Upper lobe of left lung (tissue), 6 donors: ENCODE measurements at places on chromosomes 12 and 14. TPM values are rescaled to one million over a fixed set of nuclear protein-coding genes. Genes with fewer than 3 reads are reported as not detected.

SERPINA5 gene
- total RNA-seq = 1.2 TPM

GRCh38 chr14:95026851-95027463 is 130.4 kb downstream of the DICER1 start:
- DNase-seq = no peak
- H3K4me3 ChIP-seq = no peak overlapping the region
- H3K27ac ChIP-seq = no peak overlapping the region
- H3K27me3 ChIP-seq = no peaks in the 10 kb centered on the region
- H3K36me3 ChIP-seq = no peaks in the 10 kb centered on the region

DNA sequence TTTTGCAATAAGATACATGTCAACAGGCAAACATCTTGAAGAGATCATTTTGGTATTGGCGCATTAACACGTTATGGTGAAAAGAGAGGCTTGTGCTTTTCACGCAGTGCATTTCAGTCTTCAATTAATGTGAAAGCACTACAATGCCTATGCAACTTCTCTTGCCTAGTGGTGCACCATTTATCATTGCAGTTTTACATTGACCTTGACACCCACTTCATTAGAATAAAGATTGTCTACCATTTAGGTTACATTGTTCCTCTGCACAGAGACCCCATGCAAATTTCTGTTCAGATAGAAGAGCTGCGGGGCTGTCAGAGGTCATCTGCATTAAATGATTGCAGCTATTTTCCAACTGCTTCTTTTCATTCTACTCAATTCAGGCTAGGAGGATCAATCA is 212.2 kb upstream of the NPAS3 start:
- no peak overlapping the region for H3K27ac ChIP-seq
- H3K4me1 ChIP-seq = no peaks in the 10 kb centered on the region
- no peak overlapping the region for H3K4me3 ChIP-seq
- DNase-seq = no peak
- H3K27me3 ChIP-seq = no peaks in the 10 kb centered on the region

NTF3 gene
- 0.46 TPM for total RNA-seq

GRCh38 chr12:2578211-2578610 is 216.6 kb upstream of the FKBP4 start:
- H3K4me3 ChIP-seq = no peak overlapping the region
- no peaks in the 10 kb centered on the region for H3K36me3 ChIP-seq
- no peak for DNase-seq
- H3K4me1 ChIP-seq = peaks cover 6% of the 10 kb centered on the region

GRCh38 chr14:59320763-59321625 is 132.5 kb downstream of the DAAM1 start:
- peak overlapping the region; percentile 52 for H3K27ac ChIP-seq
- H3K4me1 ChIP-seq = peaks cover 26% of the 10 kb centered on the region
- H3K36me3 ChIP-seq = no peaks in the 10 kb centered on the region
- no peaks in the 10 kb centered on the region for H3K27me3 ChIP-seq
- DNase-seq = no peak

COL2A1 gene
- total RNA-seq = not detected

GRCh38 chr14:99755629-99756603 is 37.3 kb upstream of the EML1 start:
- H3K27ac ChIP-seq = peak overlapping the region; percentile 49
- no peaks in the 10 kb centered on the region for H3K36me3 ChIP-seq
- peak; percentile 90 for DNase-seq
- peaks cover 47% of the 10 kb centered on the region for H3K4me1 ChIP-seq

DNA sequence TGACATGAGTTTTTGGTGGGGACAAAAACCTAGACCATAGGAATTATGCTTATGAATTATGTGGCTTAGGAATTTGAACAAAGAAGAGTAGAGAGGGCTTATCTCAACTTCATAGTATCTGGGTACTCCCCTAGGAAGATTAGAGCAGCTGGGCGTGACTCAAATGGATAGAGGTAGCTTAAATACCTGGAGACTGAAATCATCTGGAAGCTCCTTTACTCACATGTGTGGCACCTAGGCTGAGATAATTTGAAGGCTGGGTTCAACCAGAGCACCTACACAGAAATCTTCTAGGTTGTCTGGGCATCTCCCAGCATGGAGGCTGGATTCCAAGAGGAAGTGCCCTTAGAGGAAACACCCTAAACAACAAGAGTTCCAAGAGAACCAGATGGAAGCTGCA is 393.9 kb downstream of the ADAMTS20 start:
- H3K27me3 ChIP-seq = no peaks in the 10 kb centered on the region
- no peaks in the 10 kb centered on the region for H3K4me1 ChIP-seq
- no peaks in the 10 kb centered on the region for H3K36me3 ChIP-seq
- no peak overlapping the region for H3K27ac ChIP-seq

DNA sequence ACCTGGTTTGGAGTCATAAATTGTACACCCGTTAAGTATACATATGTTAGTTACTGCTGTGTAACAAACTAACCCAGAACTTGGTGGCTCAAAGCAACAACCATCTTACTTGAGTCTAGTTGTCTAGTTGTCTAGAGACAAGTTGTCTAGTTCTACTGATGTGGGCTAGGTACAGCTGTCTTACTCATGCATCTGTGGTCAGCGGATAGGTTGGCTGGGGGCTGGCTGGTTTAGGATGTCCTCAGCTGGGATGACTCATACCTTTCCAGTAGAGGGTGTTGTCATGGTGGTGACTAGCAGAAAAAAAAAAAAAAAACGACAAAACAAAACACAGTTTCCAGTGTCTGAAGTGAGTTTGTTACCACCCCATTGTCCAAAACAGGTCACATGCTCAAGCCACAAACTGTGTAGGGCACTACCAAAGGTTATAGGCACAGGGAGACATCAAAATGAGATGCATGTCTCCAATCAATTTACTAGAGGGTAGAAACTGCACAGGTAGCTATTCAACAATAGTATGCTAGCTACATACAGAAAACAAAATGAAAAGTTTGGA is 680.3 kb downstream of the MED13L start:
- H3K36me3 ChIP-seq = no peaks in the 10 kb centered on the region
- no peak overlapping the region for H3K27ac ChIP-seq
- H3K27me3 ChIP-seq = no peaks in the 10 kb centered on the region
- DNase-seq = no peak
- no peak overlapping the region for H3K4me3 ChIP-seq
- H3K4me1 ChIP-seq = peaks cover 14% of the 10 kb centered on the region

DNA sequence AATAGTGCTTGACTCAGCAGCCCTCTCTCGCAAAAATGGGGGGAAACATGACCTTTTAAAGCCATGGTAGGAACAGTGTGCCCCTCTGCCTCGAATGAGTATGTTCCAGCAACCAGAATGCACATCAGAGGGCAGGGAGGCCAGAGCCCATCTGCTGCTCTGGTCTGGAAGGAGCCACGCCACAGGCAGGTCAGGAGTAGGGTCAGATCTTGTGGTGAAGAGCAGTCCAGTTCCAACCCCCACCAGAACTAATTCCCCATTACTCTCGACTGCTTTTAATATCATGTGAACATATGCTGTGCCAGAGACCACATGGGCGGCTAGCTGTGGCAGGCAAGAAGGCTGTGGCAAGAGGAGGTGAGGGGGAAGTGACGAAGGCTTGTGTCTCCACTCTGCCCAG is 34.6 kb upstream of the TMX1 start:
- H3K36me3 ChIP-seq = no peaks in the 10 kb centered on the region
- DNase-seq = no peak
- H3K27me3 ChIP-seq = no peaks in the 10 kb centered on the region

- no peak for DNase-seq
- H3K4me3 ChIP-seq = no peak overlapping the region
Observed at GRCh38 chr12:106331599-106331998, 25.9 kb upstream of the POLR3B start.

OR6C2 gene
- not detected for total RNA-seq

- H3K36me3 ChIP-seq = no peaks in the 10 kb centered on the region
- no peak for DNase-seq
- no peaks in the 10 kb centered on the region for H3K4me1 ChIP-seq
Observed at GRCh38 chr12:75196408-75196807, 13.2 kb downstream of the KCNC2 start.

DNA sequence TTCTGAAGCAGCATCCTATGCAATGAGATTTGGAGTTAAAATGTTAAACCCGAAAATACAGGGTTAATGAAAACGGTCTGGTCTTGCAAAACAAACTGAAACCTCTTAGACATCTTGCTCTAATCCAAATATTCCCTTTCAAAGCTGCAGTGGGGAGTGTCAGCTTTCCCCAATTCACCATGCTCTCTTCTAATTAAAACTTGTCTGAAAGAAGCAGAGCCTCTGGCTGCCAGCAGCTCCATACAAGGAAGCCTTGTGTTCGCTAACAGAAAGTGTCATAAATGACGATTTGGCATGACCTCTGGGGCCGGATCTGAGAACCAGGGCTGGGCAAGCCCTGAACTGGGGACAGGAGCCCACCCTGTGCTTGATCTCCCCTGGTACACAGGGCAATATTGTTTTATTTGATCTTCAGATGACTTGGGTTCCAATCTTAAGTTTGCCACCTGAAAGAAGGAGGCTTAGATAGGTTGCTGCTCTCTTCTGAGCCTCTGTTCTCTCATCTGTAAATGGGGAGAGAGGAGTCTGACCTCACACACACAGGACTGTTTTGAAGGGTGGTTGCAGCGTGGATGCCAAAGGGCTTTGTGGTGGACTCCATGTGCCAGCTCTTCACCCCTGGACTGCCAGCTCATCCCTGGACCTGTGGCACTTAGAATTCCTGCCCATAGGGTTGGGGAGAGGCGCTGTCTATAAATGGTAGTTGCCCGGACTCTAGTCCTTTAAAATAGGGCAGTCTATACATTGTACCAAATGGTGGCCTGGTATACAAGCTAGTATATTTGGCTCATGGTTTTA is 7.8 kb downstream of the KMT5A start:
- no peaks in the 10 kb centered on the region for H3K27me3 ChIP-seq
- DNase-seq = no peak
- H3K36me3 ChIP-seq = peaks cover 60% of the 10 kb centered on the region
- peak overlapping the region; percentile 86 for H3K4me3 ChIP-seq

- DNase-seq = no peak
- peak within 1 kb of the TSS; percentile 26 for H3K4me3 ChIP-seq
- H3K27me3 ChIP-seq = no peaks in the 10 kb centered on the region
- H3K4me1 ChIP-seq = peaks cover 16% of the 10 kb centered on the region
- H3K27ac ChIP-seq = peak within 1 kb of the TSS; percentile 77
Observed at GRCh38 chr12:10130042-10130441, at the start of gene CLEC7A. Gene CLEC7A, minus strand, starts transcription at chr12:10130199. Its CDS starts 117 bp downstream, at chr12:10130082.

- H3K4me1 ChIP-seq = no peaks in the 10 kb centered on the region
- H3K36me3 ChIP-seq = no peaks in the 10 kb centered on the region
- no peak overlapping the region for H3K27ac ChIP-seq
- H3K4me3 ChIP-seq = no peak overlapping the region
- no peaks in the 10 kb centered on the region for H3K27me3 ChIP-seq
- DNase-seq = no peak
Observed at GRCh38 chr14:70771781-70772212, 37.5 kb downstream of the MAP3K9 start.

- H3K36me3 ChIP-seq = no peaks in the 10 kb centered on the region
- no peaks in the 10 kb centered on the region for H3K27me3 ChIP-seq
- DNase-seq = no peak
- no peaks in the 10 kb centered on the region for H3K4me1 ChIP-seq
- no peak overlapping the region for H3K4me3 ChIP-seq
Observed at GRCh38 chr14:104299993-104300761, 161.8 kb downstream of the KIF26A start.

- no peak overlapping the region for H3K27ac ChIP-seq
- no peak overlapping the region for H3K4me3 ChIP-seq
- no peaks in the 10 kb centered on the region for H3K36me3 ChIP-seq
- no peaks in the 10 kb centered on the region for H3K4me1 ChIP-seq
Observed at GRCh38 chr12:55636116-55636655, 506 bp upstream of the OR10P1 start.

- no peaks in the 10 kb centered on the region for H3K27me3 ChIP-seq
- no peak overlapping the region for H3K27ac ChIP-seq
- H3K36me3 ChIP-seq = no peaks in the 10 kb centered on the region
- no peaks in the 10 kb centered on the region for H3K4me1 ChIP-seq
Observed at GRCh38 chr12:21843795-21844194, 69.3 kb upstream of the KCNJ8 start.

DNA sequence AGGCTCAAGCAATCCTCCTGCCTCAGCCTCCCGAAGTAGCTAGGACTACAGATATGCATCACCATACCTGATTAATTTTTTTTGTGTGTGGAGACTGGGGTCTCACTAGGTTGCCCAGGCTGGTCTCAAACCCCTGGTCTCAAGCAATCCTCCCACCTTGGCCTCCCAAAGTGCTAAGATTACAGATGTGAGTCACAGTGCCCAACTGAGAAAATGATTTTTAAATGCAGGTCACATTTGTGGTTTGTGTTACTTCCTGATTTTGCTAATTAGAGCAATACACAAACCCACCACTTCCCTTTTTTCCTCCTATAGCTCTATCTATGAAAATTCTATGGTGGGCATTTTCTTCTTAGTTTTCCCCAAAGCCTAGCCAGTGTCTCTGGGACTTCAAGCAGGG is 45.5 kb upstream of the TMEM263 start:
- H3K4me3 ChIP-seq = no peak overlapping the region
- DNase-seq = no peak
- no peaks in the 10 kb centered on the region for H3K4me1 ChIP-seq
- no peak overlapping the region for H3K27ac ChIP-seq
- H3K27me3 ChIP-seq = no peaks in the 10 kb centered on the region

DNA sequence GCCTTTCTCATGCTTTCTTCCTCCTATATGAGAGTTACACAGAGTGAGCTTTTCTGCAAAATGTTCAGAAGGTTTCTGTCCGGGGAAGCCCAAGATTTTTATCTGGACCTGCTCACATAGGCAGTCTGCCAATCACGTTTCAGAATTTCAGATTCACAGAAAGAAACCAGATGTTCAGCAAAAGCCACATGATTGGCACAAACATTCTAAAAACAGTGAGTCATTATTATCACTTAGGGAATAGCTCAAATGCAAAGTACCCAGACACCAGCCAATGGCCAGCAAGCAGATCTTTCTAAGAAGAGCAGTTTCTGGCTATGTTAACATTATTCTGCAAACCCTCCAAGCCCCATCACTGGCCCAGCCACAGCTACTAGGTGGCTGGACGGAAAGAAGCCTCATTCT is 1558.5 kb upstream of the TMEM132C start:
- H3K27me3 ChIP-seq = no peaks in the 10 kb centered on the region
- no peak overlapping the region for H3K4me3 ChIP-seq
- H3K4me1 ChIP-seq = no peaks in the 10 kb centered on the region
- no peak overlapping the region for H3K27ac ChIP-seq
- no peak for DNase-seq
- no peaks in the 10 kb centered on the region for H3K36me3 ChIP-seq

GRCh38 chr12:92434607-92435025 is 268.2 kb upstream of the PLEKHG7 start:
- no peaks in the 10 kb centered on the region for H3K27me3 ChIP-seq
- no peaks in the 10 kb centered on the region for H3K36me3 ChIP-seq
- no peak for DNase-seq
- H3K4me3 ChIP-seq = no peak overlapping the region
- H3K4me1 ChIP-seq = no peaks in the 10 kb centered on the region

GRCh38 chr14:101862711-101863110 is 101.2 kb downstream of the PPP2R5C start:
- peaks cover 2% of the 10 kb centered on the region for H3K4me1 ChIP-seq
- no peaks in the 10 kb centered on the region for H3K36me3 ChIP-seq
- H3K4me3 ChIP-seq = no peak overlapping the region
- no peaks in the 10 kb centered on the region for H3K27me3 ChIP-seq
- no peak overlapping the region for H3K27ac ChIP-seq
- no peak for DNase-seq

GRCh38 chr12:15873556-15873955 is 8.6 kb upstream of the STRAP start:
- H3K4me1 ChIP-seq = no peaks in the 10 kb centered on the region
- no peaks in the 10 kb centered on the region for H3K27me3 ChIP-seq
- DNase-seq = no peak
- H3K4me3 ChIP-seq = no peak overlapping the region

PIWIL1 gene
- not detected for total RNA-seq

TPPP2 gene
- total RNA-seq = not detected

- no peak overlapping the region for H3K4me3 ChIP-seq
- H3K36me3 ChIP-seq = no peaks in the 10 kb centered on the region
- H3K27me3 ChIP-seq = no peaks in the 10 kb centered on the region
- peak; percentile 72 for DNase-seq
- peaks cover 9% of the 10 kb centered on the region for H3K4me1 ChIP-seq
Observed at GRCh38 chr12:121770813-121771625, 22.5 kb downstream of the RHOF start.
